Mesothelial cell of epicardium (in vitro differentiated cells): ENCODE measurements at places on chromosomes 6 and 20. TPM values are rescaled to one million over a fixed set of nuclear protein-coding genes. Genes with fewer than 3 reads are reported as not detected.

- DNase-seq, result no peak
Measured at GRCh38 chr6:148761527-148762011, 14.7 kb downstream of the UST start.

The SLC35F1 gene
- 0.64 to 0.79 TPM (median 0.78 TPM) in 3 replicates for total RNA-seq

GRCh38 chr6:106849676-106850332 lies 124.7 kb downstream of the CD24 start:
- DNase-seq, result no peak

- no peak for DNase-seq
Measured at GRCh38 chr6:4603291-4603690, 172.9 kb upstream of the CDYL start.

The LAMP5 gene
- 0.38 to 0.77 TPM (median 0.40 TPM) in 3 replicates for total RNA-seq

GRCh38 chr6:51856508-51856907 lies 230.9 kb downstream of the PKHD1 start:
- no peak for DNase-seq

GRCh38 chr6:162712694-162713093 lies 14.9 kb downstream of the PRKN start:
- no peak for DNase-seq

- no peak for DNase-seq
Measured at GRCh38 chr6:71406865-71407860, 118.6 kb downstream of the OGFRL1 start.

The EYS gene
- total RNA-seq, result 0.52 to 0.69 TPM (median 0.60 TPM) in 3 replicates
